ENCODE measurements at places on chromosomes 3 and 15.

GRCh38 chr3:85586018-85586417 lies 627.2 kb downstream of the CADM2 start:
- DNase-seq = no peak

- DNase-seq = no peak
These were observed 67.7 kb downstream of the CYP19A1 start for GRCh38 chr15:51270706-51271105.

DNA sequence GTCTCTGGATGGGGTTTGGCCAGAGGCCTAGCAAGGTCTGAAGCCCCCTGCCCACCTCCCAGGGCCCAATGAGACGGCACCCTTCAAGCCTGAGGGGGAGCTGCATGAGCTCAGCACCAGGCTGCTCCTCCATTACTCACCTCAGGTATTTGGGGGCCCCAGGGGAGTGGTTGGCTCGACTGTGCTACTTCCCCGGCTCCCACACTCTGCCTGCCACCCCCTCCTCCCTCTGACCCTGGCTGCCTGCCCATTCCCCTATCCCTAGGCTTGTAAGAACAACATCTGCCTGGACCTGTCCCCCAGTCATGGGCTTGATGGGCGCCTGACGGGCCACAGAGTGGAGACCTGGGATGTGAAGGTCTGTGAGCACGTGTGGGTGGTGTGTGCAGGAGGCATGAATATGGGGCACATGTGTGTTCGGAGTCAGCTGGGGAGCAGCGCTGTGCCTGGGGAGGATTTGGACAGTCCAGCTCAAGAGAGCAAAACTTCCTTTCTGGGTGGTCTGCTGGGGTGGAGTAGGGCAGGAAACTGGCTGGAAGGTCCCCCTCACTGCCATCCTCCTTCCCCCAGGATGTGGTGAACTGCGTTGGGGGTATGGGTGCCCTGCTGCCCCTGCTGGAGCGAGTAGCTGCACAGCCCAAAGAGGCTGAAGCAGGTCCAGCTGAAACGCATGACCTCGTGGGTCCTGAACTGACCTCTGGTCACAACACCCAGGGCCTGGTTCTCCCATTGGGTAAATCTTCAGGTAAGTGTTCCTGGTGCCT lies 17.4 kb downstream of the NBEAL2 start:
- DNase-seq = no peak

GRCh38 chr15:66780172-66780972 lies 78.3 kb downstream of the SMAD6 start:
- DNase-seq = peak; percentile 83

DNA sequence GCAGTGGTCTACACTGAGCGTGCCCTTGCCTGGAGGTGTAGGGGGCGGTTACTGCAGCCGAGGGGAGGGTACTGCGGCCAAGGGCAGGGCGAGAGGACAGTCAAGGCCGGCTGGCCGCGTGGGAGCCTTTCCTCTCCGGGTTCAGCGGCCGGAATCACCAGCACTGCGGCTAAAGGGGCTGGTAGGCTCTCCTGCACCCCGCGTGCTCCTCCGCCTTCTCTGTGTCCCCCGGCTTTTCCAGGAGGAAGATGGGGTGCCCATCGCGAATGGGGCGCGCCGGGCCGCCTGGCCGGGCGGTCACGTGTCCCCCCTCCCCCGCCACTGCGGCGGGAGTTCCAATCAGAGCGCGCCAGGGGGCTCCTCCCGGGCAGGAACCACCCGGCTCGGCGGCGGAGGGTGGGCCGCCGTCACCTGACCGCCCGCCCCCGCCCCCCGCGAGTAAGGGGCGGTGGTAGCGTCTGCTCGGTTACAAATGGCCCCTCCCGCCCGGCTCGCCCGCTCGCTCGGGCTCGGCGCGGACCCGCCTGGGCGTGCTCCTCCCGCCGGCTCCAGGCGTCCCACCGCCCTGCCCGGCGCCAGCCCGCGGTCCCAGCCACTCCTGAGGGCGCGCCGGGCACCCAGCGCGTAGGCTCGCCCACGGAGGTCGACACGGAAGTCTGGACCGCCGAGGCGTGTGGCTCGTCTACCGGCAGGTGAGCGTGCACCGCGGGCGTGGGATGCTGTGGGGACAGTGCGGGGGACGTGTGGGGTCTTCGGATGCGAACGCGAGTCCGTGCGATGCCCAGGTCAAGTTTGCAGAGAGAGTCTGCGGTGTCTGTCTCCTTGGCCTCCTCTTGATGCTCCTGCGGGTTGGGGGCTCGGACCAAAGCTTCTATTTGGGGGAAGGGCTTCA lies 242.6 kb upstream of the TOPAZ1 start:
- DNase-seq = no peak

DNA sequence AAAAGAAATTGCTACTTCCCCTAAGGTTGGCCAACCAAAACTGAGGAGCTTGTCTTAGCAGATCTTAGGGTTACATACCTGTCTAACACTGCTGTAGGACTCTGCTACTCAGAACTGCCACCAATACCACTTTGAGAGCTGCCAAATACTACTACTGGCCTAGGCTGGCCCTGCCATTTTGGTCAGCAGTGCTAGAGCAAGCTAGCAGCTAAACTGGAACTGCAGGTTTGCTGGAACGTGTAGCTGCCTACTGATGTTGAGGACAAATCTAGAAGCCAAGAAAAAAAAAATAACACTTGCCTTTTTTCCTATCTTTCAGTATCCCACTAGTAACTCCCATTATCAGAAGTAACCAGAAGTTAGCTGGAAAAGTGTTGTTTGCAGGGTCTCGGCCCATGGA lies 387.4 kb downstream of the RBMS3 start:
- no peak for DNase-seq

DNA sequence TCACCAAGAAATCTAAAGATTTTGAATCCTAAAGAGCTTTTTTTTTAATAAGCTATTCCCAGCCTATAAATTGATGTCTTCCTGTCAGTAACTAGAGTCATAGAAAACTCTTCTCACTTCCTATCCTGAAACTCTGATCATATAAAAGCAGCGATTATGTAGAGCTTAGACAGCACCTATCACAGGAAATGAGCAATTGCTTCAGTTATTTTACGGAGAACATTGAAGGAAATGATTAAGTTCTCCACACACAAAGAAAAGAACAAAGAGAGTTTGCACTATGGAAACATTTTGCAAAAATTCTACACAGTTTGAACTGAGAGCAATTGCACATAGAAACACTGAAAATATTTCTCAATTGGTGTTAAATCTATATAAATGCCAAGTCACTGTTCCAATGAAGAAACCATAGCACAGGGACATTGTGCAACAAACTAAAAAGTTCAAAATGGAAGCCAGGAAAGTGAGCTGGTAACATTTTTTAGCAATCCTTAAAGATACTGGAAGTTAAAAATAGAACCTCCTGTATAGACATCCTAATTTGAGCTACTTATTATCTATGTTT lies 291.5 kb upstream of the ARHGEF26 start:
- DNase-seq = no peak

DNA sequence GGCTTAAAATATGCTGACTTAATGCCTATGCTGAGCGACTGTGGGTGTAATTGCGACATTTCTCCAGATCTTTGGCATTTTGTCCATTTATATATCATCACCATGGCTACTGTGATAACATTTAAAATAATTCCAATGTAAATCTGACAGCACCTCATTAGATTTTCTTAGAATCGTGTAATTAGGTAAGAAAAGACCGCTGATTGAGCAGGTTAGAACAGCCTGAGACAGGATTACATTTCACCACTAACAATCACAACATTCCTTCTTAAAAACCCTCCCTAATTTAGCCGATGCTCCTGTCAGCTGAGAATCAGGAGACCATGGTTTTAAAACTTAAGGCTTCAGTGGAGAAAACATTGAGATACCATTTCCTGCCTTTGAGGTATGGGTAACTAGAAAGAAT lies 455.3 kb upstream of the PDZRN3 start:
- no peak for DNase-seq

- DNase-seq = no peak
These were observed 89.2 kb downstream of the ECT2 start for GRCh38 chr3:172839679-172840078.

DNA sequence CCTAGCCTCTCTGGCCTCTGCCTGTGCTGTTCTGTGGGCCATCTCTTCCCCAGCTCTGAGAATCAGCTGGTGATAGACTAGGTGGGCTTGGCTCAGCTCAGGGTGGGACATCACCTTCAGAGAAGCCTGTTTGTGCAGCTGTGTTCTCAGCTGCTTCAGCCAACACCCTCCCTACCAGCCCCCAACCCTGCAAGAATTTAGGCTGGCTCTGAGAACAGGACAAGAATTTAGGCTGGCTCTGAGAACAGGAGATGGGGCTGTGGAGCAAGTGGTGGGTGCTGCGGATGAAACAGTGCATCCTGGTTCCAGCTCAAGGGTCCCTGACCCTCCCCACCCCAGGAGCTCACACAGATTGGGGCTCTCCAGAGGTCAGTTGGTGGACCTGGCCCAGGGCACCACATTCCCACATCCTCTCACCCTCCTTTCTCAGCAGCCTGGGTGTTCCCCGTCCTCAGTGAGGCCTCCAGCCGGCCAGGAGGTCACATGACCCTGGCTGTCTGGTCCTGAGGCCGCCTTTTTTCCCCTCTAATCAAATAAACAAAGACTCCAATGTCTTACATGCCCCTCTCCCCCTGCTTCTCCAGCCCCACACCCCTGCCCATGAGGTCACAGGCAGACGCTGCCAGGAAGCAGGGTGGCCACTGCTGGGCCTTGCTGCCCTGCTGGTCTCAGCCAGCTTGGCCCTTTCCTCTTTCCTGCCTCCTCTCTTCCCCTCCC lies 14.9 kb downstream of the PLEKHO2 start:
- DNase-seq = peak; percentile 93

DNA sequence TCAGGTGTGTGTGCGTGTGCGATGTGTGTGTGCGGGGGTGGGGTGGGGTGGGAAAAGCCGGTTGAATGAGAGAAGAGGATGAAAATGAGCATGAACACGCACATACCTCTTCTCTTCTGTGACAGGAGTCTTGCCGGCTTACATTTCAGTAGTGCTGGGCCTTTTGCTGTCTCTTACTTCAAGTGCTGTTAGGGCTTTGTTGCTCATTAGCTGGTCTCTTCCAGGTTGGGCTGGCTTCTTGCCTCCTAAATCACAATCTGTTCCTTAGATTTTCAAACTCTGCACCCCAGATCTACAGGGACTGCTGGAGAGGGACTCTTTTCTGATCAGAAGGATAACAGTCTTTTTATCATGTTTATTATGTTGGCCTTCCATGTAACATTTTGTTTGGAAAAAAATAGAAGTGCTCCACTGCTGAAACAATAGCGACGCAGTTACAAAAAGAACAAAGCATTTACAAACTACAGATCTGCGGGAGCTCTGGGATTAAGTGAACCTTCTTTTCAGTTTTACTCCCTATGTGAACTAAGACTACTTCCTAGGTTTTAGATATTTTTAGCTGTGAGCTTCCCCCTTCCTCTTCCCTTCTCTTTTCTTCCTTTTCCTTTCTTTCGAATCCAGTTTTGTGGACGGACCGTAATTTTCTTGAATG lies 48.5 kb downstream of the USP13 start:
- DNase-seq = no peak

- no peak for DNase-seq
These were observed 514.1 kb upstream of the CFAP20DC start for GRCh38 chr3:59563966-59564365.

GRCh38 chr3:30440880-30441279 lies 165.5 kb upstream of the TGFBR2 start:
- no peak for DNase-seq

- DNase-seq = no peak
These were observed 55.4 kb upstream of the LARS2 start for GRCh38 chr3:45332901-45333407.

- peak; percentile 86 for DNase-seq
These were observed 47.6 kb downstream of the SLMAP start for GRCh38 chr3:57803647-57804081.

DNA sequence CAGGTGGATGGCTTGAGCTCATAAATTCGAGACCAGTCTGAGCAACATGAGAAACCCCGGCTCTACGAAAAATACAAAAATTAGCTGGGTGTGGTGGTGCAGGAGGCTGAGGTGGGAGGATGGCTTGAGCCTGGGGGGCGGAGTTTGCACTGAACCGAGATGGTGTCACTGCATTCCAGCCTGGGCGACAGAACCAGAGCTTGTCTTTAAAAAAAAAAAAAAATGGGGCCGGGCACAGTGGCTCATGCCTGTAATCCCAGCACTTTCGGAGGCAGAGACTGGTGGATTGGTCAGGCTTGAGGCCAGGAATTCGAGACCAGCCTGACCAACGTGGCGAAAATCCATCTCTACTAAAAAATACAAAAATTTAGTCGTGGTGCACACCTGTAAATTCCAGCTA lies 64.0 kb downstream of the TMEM44 start:
- DNase-seq = no peak

GRCh38 chr3:124584245-124584551 lies 146.1 kb upstream of the UMPS start:
- DNase-seq = no peak

Measured in SJSA1 (cell line).